ENCODE measurements at places on chromosomes 2 and 18.

GRCh38 chr18:40017021-40017420 lies 1938.0 kb upstream of the PIK3C3 start:
- DNase-seq: no peak

DNA sequence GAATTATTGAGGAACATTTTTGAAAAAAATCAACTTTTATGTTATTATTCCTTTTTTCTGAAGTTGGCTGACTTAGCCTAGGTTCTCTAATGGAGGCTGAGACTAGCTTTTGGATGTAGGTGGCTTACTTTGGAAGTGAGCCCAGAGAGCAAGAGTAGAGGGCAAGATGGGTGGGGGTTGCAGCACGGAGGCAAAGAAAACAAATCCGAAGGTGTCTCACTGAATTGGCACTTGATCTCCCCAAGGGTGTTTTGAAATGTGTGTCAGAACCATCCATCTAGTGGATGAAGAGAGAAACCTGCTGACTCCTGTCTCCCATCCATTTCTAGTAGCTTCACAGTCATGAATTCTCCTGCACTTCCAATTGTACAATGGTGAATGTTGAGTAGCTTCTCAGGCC lies 390.7 kb downstream of the TMEM182 start:
- DNase-seq: no peak

- peak; percentile 40 for DNase-seq
Measured at GRCh38 chr2:2743164-2743571, 412.1 kb upstream of the MYT1L start.

GRCh38 chr2:23595601-23596251 lies 210.7 kb downstream of the KLHL29 start:
- peak; percentile 10 for DNase-seq

- no peak for DNase-seq
Measured at GRCh38 chr2:27798948-27799645, 27.6 kb downstream of the MRPL33 start.

GRCh38 chr2:205709319-205709718 lies 27.0 kb downstream of the NRP2 start:
- no peak for DNase-seq

- no peak for DNase-seq
Measured at GRCh38 chr2:207534417-207534816, 4.7 kb downstream of the CREB1 start.

DNA sequence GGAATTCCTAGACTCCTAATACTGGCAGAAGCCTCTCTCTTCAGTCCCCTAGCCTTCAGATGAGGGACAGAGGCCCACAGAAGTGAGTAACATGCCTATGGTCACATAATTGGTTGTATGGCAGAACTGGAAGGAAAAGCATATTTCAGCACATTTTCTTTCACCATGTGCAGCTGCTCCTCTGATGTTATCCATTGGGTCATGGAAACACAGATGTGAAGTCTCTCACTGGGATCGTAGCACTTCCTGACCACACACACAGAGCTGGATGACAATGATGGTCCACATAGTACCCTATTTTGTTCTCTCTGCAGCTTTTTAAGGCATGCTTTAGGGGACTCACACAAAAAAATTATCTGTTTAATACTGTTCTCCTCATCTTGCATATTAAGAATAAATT lies 24.5 kb downstream of the MYO3B start:
- no peak for DNase-seq

DNA sequence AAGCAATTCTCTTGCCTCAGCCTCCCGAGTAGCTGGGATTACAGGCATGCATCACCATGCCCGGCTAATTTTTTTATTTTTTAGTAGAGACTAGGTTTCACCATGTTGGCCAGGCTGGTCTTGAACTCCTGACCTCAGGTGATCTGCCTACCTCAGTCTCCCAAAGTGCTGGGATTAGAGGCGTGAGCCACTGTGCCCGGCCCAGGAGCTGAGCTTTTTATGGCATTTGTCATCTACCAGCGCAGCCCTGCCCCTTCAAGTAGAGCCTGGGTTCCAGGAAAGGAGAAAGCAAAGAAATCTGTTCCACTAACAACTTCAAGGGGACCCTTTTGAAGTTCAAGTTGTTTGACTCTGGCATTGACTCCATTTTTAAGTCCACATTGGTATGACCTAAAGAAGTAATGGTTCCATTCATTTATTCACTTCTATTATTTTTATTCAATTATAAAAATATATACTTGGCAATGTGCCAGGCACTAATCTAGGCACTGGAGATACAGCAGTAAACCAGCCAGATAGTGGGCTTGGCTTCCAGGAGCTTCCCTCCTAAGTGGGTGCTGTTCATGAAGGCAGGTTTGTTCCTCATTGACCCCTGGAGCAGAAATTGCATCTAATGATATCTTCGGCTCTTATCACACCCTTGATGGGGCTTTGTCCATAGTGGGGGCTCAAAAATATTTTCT lies 8.0 kb upstream of the SFTPB start:
- no peak for DNase-seq

DNA sequence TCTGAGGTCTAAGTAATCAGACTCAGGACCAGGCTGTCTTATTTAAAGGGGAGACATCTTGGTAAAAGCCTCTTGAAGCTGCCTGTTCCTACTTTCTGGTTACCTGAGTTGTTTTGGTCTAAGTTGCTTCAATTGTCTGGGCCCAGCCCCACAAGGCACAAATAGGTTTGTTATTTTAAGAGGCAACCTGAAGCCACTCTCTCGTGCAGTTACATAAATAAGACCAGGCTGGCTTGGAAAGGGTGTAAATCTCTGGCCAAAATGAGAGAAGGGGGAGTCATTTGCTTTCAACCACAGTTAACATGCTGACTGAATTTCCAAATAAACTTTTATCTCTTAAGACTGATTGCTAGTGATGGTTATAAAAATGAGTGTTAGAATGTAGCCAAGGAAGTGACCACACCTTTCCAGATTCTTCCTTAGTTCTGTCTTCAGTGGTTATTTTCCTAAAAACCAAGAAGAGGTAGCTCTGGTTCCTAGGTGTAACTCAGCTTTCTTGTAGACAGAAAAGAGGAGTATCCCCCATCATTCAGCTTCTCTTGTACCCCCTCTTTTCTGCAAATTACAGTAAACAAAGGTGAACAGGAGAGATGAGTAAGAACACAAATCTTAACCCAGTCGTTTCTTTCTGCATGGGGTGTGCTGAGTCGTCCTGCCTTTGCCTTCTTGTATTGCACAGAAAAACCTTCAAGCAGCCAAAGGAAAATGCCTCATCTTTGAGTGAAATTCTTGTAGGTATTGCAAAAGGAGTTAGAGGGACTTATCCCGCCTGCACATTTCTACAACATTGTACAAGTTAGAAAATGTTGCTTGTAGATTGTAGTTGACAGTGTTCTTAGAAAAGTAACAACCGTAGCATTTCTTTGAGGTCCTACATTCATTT lies 161.5 kb upstream of the NT5C1B start:
- no peak for DNase-seq

DNA sequence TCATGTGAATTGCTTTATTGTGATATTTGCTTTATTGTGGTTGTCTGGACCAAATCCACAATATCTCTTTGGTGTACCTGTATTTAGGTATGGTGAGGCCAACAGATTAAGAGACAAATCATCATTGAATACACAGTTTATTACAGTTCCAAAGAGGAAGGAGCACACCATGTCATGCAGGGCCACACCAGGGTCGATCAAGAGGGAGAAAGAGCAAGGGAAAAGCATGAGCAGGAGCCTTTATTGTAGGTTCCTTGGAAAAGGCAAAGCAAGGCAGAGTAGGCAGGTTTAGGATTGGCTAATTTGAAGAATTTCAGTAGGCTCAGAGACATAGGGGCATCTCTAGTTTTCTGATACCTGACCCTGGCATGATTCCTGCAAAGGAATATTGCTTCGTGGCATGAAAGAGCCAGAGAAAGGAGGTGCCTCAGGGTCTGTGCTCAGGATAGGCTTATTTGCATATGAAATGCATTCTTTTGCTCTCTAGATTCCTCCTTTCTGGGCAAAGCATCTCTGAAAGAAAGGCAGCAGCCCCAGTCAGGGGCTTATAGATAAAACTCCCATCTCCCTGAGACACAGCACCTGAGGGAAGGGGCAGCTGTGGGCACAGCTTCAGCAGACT lies 214.2 kb upstream of the ERBB4 start:
- DNase-seq: no peak

Data from NCI-H2029 treated with DMSO at 0.1 percent for 48 hours (cell line).